ENCODE measurements at places on chromosomes 7 and 10.

DNA sequence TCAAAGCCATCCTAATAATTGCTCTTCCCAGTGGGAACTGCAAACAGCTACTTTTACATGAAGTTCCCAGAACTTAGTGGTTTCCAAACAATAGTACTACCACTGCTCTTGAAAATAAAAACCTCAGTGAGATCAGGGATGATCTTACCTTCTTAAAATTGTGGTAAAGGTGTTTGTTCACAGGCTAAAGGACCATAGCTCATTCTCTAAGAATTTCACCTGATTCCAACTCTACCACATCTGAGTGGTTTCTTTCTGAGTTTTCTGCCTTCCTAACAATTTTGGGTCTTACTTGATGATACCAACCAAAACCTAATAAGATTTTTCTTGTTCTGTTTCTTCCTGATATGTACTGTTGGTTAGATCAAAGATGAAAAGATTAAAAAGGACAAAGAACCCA, 45.6 kb upstream of the AGBL3 start:
- DNase-seq: no peak

GRCh38 chr7:132142006-132142405, 434.3 kb downstream of the PLXNA4 start:
- no peak for DNase-seq

DNA sequence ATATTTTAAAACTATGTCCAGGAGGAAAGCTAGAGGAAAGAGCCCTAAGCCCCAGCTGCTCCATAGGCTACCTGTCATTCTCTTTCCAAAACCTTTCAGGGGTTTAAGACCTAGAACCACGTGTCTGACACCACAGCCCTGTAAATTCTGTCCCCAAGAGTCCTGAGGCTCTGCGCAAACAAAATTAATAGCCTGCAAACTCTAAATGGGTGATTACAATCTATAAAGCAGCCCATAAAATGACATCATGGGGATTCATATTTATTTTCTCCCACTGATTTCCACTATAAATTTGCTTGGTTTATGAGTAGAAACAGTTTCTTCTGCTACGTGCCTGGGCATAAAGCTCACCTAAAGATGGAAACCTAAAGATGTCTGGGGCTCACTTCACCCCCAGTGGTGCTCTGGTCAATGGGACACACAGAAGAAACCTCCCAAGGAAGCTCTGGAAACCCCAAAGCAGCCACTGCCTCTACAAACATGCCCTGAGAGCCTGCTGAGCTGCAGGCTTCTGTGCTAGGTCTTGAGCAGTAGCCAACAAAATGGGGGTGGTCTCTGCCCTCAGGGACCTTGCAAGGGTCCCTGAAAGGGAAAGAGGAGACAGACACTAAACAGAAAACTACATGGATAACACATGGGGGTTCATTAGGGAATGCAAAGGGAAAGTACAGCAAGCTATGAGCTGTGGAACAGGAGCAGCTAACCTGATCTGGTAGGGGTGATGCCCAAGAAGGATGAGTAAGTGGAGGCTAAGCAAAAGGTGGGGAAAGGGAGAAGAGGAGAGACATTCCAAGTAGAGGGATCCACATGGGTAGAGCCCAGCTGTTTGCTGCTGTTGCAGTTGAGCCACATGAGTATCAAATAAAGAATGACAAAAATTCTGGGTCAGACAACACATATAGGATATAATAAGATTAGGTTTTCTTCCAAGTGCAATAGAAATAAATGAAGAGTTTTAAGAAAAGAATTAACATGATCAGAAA, 331.7 kb downstream of the KCNMA1 start:
- DNase-seq: no peak

DNA sequence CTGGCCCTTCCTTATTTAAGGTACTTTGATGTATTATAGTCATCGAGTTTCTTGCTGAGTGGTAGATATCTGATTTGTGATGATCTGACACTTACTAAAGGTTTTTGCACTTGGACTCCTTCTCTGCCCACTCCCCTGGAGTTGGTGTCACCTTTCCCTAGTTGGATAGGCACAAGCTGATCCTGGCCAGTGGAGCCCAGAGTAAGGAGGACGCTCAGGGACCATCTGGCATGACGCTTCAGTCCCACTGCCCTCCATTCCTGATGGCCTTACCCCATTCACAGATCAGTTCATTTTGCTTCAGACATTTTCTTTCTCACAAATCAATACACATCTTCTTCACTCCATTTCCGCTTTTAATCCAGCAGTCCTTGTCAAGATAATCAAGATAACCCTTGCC, 20.1 kb downstream of the ASB15 start:
- DNase-seq: no peak

DNA sequence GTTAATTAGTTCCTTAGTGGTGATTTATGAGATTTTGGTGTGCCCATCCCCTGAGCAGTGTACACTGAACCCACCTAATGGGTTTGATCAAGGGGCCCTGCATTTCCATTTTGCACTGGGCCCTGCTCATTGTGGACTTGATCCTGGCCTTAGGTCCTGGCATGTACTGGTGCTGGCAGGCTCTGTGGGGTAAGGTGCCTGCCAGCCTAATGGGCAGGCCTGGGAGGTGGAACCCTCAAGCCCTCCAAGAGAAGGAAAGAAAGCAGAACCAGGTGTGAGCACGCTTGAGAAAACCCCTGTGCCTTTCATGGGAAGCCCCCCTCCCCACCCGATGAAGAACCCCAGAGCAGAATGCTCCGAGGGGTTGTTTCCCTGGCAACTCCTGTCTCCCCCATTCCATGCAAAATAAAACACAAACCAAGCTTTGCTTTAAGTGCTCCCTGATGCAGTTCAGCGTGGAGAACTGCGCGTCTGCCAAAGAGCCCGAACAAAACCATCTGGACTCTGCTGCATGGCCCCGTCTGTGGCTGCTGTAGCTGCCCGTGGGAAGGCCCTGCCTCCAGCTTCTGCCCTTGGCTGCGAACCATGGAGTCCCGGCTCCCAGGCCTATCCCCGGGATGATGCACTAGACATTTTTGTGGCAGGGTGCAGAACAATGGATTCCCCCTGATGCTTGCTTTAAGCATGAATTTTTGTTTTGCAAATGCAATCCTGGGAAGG, 123.3 kb downstream of the PRPF18 start:
- no peak for DNase-seq

GRCh38 chr7:103116991-103117390, 31.9 kb downstream of the NAPEPLD start:
- DNase-seq: no peak

- DNase-seq: no peak
These were observed 87.5 kb downstream of the SEPTIN14 start for GRCh38 chr7:55775051-55775420.

DNA sequence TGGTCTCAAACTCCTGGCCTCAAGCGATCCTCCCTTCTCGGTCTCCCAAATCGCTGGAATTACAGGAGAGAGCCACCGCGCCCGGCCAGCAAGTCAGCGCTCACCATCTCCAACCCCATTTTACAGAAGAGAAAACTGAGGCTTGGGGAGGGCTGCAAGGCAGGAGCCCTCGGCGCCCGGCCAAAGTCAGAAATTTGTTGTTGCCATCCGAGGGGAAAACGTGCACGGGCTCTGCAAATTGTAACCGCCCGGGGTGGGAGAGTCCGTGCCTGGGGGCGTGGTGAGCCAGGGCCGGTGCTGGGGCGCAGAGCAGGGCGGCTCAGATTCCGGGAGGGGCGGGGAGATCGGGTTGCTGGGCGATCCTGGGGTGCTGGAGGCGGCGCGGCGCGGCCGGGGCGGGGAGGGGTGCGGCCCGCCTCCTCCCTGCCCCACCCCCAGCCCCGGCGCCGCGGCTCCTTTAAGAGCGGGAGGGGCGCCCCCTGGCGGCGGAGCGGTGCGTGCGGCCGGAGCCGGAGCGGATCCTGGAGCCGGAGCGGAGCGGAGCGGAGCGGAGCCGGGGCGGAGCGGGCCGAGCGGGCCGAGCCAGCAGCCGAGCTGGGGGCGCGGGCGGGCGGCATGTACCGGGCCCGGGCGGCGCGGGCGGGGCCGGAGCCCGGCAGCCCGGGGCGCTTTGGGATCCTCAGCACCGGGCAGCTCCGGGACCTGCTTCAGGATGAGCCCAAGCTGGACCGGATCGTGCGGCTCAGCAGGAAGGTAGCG, at the start of gene VPS37D:
Gene VPS37D (plus strand): TSS at position 488 of the 759 bp plus-strand sequence. CDS start 128 bp downstream, at position 616.
- DNase-seq: peak; percentile 92

DNA sequence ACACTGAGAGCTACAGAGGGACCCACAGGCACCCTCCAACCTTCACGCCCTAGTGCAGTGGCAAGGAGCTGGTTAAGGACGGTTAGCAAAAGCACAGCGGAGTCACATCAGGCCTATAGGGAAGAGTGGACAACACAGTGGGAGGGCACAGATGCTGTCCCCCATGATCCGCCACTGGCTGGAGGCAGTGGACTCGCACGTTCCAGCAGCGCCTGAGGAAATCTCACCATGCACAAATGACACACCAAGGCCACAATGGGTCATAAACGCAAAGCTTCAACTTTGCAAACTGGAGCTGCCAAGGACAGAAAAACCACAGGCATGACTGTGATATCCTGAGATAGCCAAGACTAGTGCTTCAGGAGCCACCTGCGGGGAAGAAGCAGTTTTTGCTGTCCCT, 58.8 kb downstream of the GRB10 start:
- no peak for DNase-seq

Data from activated T-helper 1 cell treated with anti-CD3 and anti-CD28 coated beads, Interleukin-2, amount 50 U/mL, for 16 hours (primary cell).